Stimulated activated CD8-positive, alpha-beta memory T cell treated with anti-CD3 and anti-CD28 coated beads, Interleukin-4, amount 100 ng/mL, for 1 hour (primary cell): ENCODE measurements at places on chromosomes 7 and 10.

DNA sequence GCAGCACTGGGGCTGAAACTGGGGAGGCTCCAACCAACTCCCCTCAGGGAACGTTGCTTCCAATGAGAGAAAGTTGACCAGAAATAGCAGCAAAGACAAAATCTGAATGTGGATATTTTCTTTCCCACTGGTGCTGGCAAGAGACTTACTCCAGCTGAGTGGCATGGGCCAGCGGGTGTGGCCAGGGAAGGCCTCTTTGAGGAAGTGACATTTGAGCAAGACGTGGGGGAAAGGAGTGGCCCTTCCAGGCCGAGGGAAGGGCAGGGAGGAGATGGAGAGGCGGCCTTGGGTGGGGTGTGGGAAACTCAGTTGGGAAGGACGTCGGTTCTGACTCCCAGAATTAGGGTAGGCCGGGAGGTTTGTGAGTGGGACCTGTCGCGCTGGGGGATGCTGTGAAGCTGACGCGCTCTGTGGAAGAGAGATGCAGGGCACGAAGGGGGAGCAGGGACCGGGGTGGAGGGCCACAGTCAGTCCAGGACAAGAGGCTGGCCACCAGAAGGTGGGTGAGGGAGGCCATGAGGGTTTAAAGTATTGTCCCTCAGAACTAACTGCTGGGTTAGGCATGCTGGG lies 96.7 kb upstream of the IKZF1 start:
- DNase-seq, result no peak

DNA sequence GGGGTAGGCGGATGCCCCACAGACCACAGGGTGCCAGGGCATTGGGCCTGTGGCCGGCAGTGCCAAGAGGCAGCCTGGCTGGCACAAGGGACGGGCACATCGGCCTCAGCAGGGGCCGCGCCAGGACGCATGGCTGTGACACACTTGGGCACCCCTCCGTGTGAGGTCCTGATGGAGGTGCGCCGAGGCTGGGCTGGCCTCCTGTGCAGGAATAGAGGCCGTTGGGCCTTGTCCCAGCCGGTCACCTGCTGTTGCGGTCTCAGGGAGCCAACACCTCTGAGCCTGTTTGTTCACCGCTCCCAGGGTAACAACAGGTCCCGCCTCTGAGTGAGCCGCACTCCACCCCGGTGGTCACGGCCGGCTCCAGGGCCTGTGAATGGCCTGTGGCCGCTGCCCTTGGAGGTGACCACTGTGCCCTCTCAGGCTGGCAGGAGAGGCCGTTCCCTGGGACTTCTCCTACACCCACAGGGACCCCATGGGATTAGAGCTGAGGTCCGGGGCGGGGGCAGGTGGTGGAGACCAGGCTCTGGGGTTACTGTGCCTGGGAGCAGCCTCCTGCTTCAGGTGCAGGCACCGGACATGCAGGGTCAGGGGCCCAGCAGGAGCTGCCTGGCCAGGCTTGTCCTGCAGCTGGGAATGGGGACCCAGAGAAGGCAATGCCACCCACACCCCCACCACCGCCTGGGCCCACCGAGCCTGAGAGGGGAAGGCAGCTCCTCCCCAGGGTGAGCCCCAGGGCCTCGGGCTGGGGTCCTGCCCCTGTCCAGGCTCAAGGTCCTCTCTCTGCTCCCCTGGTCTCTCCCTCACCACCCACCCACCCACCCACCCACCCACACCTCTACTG lies 12.0 kb downstream of the PWWP2B start:
- no peak for DNase-seq

DNA sequence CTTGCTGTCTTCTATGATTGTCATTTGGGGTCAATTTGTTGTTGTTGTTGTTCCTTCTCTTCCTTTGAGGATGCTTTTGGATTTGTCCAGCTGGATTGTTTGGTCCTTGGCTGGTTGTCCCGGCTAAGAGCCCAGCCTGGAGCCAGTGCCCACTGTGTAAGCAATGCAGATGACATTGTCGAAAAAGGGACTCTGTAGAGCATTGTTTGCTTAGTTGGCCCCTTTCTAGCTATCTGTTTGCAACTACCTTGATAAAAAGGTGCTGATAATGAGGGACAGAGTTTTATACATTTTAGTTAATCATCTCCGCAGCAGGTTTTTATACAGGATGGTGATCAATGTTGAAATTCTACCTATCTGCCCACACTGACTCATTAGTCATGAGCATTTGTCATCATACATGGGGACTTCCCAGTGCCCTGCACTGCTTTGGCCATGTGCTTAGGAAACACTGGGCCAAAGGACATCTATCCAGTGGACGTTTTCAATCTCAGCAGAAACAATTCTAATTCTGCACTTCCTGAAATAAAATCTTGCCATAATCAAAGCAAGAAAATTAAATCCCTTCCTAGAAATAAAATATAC lies 311.9 kb downstream of the GRM8 start:
- no peak for DNase-seq

DNA sequence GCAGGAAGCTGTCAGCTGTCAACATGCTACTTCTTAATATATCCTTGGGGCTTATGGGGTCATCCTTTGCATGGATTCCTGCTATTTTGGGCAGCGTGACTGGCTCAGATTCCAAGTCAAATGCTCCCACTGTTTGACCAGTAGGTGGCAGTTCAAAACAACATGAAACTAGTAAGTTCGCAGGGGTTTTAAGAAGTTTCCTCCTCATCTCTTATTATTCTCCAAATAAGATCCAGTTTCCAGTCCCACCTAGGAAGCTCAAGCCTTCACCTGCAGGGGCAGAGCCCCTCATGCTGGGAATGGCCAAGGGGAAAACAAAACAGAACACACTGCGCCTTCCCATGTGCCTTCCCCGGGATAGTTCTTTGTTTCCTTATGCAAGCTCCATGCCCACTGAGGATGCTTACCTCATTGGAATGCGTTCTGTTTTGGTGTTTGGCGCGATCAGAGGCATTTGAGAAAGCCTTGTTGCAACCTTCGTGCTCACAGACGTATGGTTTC lies 259.8 kb downstream of the GLI3 start:
- DNase-seq, result no peak

- no peak for DNase-seq
These were observed 51.3 kb upstream of the KLF6 start for GRCh38 chr10:3836222-3836820.

- DNase-seq, result no peak
These were observed at the start of gene LRCH4 for GRCh38 chr7:100585511-100586265. LRCH4 (minus strand) TSS chr7:100586129; CDS start chr7:100586100, 29 bp downstream.

GRCh38 chr7:72170475-72170874 lies 241.7 kb downstream of the CALN1 start:
- DNase-seq, result no peak

DNA sequence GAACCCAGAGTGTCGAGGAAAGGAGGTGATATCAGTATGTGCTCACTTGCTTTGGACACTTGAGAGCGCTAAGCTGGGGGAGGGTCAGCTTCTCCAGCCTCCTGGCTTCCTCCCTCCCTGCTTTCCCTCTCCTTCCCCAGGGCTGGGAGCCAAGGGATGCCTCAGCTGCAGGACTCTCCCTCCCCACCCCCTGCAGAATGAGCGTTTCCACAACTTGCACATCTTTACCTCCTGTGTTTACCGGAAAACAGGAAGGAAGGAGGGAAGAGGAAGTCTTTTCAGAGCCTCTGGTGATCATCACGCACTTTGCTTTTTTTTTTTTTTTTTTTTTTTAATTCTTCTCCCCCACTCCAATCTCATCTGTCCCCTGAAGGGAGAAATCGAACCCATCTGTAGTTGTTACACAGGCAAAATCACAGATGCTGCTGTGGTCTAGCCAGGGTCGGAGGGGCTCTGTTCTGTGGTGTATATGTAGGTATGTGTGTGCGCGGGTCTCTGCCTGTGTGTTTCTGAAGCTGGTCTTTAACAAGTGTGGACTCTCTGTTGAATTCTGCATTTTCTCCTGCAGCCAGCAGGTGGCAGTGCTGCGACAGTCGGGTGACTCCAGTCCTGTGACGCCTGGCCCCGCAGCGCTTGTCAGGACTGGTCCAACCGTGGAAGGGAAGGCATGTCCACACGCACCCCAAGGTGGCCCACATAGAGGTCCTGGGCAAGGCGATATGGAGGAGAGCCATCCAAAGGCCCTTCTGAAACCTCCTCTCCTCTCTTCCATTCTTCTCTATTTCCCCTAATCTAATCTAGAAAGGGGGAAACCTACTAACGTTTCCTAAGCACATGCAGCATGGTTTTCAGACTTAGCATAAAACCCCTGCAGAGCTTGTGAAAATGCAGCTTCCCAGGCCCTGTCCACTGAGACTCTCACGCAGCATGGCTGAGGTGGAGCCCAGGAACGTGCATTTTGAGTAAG lies 257.6 kb downstream of the PLXNA4 start:
- peak; percentile 53 for DNase-seq

- DNase-seq, result no peak
These were observed 503.2 kb downstream of the NRG3 start for GRCh38 chr10:82378146-82378545.

DNA sequence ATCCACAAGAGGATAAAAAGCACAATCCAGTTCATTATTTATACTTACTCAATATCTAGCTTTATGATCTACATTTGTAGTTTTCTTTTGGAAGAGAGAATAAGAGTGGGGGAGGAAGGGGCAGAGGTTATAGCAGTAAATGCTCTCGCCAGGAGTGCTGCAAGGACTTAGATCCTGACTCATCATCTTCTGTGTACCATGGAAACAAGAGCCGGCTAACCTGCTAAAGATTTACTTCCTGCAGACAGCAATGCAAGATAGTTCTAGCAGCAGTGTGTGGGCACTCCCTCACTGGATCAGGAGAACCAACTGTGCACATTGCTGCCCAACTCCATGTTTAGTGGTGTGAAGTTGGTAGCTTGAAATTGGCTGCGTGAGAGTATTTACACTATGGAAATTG lies 47.7 kb upstream of the TRIL start:
- DNase-seq, result no peak

DNA sequence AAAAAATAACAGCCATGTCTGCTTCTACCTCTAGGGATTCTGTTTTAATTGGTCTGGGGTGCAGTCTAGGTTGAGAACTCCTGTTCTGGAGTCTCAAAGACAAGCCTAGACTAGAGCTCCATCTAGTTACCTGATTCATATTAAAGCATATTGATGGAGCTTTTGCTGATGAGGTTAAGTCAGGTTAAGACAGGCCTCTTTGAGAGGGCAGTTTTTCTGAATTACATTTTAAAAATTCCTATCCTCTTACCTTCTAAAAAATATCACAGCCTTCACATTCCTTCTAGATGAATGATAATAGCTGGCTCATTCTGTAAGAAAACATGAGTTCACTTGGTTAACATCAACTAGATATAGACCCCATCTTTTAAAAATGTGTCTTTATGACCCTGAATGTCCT lies 28.9 kb downstream of the MGAM start:
- DNase-seq, result no peak

DNA sequence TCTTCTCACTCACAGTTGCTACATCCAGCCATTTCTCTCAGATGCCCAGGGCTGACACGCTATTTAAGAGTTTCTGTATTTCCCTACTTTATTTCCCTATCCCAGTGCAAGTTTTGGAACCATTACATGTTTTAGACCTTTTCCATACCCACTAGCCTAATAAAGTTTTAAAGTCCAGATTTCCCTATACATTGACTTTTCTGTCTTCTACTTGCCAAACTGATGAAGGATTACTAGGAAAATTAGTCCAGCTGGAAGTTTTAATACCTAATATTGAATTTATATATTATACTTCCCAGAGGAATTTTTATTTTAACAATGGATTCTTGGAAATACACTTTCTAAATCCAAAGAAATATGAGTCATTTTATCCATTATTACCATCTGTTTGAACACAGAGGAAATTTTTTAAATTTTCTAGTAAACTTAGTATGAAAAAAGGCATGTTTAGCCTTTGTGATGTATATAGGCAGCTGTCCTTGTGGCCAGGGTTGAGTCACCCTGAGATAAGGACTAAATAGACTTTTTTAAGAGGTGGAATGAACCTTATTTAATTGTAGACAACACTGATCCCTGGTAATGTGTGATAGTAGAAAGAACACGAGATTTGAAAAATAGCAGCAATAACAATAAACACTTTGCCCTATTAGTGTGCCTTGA lies 205.0 kb downstream of the TFEC start:
- DNase-seq, result no peak
